CD4-positive, alpha-beta T cell treated with Interleukin-10 for 1 hour (primary cell): ENCODE measurements at places on chromosomes 7 and 10.
A peak's percentile ranks its signal among the peaks of the same experiment; 100 is the strongest.

DNA sequence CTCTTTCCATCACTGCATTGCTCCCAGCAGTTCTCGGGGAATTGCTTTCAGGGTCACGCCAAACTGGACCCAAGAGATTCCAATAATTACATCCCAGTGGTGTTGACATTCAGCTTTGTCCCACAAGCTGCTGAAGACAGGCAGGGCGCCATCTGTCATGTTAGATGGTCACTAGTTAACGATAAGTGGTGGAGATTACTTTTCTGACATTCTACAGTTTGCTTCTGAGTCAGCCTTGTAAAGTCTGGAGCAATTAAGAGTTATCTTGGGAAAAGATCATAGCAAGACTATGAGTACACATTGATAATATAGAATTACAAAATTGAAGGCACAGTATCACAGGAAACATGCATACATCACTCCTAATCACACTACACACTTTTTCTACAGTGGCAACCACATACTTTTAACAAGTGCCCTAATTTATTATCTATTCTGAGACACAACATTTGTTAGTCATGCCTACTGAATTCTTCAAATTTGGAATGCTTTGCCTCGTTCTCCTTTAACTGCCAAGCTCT, 41.9 kb downstream of the SEMA3C start:
- no peak for DNase-seq

DNA sequence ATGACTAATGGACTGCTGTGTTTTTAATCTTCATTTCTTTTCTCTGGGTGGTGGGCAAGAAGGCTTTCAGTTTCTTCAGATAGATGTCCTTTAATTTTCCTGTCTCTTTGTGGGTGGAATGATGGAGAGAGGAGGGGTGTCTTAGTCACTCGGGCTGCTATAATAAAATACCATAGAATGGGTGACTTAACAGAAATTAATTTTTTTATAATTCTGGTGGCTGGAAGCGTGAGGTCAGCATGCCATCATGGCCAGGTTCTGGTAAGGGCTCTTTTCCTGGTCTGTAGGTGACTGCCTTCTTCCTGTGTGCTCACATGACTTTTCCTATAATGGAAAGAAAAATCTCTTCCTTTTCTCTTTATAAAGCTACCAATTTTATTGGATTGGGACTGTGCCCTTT, 6.3 kb downstream of the RSBN1L start:
- no peak for DNase-seq

DNA sequence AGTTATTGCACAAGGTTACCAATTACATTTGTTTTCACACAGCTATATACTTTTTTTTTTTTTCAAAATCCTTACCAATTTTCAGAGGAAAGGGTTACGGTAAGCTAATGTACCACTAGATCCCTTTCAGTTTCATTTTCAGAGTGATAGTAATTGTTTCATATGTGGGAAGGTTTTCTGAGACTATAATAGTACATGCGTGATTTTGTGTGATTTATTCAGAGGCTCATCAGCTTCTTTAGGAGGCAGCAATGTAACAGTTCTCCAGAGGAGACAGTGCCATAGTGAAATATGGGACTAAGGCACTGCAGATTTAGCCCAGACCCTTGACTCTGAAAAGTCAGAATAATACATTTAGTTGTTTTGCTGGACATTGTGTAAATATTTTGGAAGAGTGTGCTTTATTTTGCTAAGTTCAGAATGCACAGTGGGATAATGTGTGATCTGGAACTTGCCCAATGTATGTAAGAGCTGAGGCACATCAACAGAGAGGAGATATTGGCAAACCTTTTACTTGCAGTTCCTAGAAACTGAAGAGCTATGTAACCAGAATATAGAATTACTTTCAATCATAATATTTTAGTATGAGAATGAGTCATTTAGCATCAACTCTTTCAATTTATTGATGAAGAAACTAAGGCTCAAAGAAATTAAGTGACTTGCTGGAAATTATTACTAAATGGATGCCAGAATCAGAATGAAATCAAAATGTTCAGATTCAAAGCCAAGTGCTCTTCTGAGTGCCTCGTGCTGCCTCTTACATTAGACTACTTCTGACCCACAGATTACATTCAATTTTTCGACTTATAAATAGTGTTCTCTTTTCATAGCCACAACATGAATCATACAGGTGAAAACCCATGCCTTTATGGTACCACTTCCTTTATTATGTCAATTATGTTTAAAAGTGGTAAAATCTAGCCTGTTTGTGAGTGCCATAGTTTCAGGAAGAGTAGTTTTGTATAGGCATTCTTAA, 207.7 kb upstream of the TEX47 start:
- peak; percentile 14 for DNase-seq

DNA sequence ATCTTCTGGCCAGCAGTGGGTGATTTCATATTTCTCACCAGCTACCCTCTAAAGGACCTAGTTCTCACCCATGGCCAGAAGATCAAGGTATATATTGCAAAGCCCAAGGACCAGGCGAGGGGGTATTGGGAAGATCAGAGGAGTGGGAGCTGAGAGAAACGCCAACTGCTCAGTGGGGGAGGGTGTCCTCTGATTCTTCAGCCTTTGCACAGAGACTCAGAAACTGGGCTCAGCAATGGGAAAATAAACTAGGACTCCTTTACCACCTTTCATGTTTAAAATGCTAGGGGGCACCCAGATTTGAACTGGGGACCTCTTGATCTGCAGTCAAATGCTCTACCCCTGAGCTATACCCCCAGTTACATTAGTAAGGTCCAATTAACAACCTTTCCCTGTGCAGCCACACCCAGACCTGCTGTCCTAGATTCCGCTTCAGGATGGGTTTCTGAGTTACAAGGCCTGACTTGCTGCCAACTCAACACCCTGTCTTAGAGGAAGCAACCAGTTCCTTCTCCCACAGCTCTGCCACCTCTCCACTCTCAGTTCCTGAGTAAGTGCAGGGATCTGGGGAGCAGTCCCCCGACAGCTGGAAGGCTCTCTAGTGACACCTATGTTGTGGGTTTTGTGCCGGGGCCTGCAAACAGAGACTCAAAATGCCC, 93.5 kb downstream of the ZNF783 start:
- no peak for DNase-seq

DNA sequence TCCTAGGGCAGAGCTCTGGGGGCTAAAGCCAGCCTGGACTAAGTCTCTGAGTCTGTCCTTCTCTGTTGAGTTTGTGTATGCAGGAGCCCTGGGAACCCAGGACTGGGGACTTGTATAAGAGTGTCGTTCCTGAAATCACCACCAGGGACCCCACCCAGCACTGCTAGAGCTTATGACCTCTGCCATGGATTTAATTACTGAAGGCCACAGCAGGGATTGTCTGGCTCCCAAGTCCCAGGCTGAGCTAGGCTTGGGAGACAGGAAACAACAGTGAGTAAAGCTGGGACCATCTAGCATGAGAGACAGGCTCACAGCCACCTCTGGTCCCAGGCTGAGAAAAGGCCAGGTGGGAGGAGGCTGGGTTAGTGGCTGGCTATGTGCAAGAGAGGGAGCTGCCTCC, 1.4 kb upstream of the TSPAN15 start:
- peak; percentile 66 for DNase-seq

DNA sequence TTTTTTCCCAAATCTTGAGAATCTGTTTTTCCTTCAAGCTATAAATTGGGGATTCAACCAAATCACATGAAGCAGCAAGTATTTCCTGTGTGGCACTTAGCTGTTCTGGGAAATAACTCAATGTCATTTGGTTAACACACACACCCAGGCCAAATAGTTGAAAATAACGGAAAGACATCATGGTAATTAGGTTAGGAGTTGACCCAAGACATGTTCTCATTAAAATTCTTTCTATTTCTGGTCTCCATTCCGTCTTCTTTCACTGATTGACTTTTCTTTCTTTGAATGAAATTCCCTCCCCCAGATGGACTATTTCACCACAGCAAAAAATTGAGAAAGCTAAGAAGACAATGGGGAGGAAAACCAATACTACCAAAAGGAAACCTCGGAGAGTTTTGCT, 30.5 kb downstream of the NRP1 start:
- DNase-seq = no peak

- peak; percentile 78 for DNase-seq
Observed at GRCh38 chr7:7157177-7157886, 25.0 kb upstream of the C1GALT1 start.

- DNase-seq = no peak
Observed at GRCh38 chr10:108817584-108817983, 1105.7 kb downstream of the XPNPEP1 start.

DNA sequence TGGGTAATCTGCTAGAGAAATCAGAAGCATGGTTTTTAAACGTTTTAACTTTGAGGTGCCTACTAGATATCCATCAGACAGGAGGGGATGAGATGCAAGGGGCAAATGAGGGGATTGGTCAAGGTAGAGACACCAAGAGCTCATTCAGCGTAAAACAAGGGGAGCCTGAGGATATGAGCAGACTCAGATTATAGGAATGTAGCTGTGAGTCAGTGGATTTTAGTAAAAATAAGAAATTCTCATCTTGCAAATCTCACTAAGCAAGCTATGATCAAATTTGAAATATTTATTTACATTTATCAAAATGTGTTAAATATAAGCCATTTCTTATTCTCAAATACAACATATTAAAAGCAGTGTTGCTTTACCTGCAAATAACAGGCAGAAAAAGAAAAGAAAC, 21.4 kb upstream of the TFEC start:
- DNase-seq = no peak
